AG10803 (cell line): ENCODE measurements at places on chromosomes 7 and 10.

GRCh38 chr7:96685353-96685752 is 24.3 kb downstream of the SEM1 start:
- no peak for DNase-seq

GRCh38 chr7:55084307-55084706 is 65.5 kb downstream of the EGFR start:
- DNase-seq, result no peak

- DNase-seq, result no peak
These were observed 84.7 kb upstream of the TRIL start for GRCh38 chr7:29042824-29043231.

DNA sequence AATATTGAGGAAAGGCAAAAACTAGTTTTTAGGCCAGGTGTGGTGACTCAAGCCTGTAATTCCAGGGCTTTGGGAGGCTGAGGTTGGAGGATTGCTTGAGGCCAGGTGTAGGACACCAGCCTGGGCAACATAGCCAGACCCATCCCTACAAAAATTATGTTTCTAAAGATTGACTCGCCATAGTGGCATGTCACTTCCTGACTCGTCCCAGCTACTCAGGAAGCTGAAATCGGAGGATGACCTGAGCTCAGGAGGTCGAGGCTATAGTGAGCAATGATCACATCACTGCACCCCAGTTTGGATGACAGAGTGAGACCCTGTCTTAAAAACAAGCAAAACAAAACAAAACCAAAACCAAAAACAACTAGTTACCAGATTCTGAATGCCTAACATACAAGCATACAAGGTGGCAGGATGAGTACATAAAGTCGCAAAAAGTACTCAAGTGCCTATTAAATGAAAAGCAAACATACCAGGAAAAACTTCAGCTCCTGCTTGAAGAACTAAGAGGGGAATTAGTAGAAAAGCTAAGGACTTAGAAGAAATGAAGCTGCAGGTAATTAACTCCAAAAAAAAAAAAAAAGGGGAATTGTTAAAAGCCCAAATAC is 14.1 kb downstream of the ZNF398 start:
- no peak for DNase-seq

DNA sequence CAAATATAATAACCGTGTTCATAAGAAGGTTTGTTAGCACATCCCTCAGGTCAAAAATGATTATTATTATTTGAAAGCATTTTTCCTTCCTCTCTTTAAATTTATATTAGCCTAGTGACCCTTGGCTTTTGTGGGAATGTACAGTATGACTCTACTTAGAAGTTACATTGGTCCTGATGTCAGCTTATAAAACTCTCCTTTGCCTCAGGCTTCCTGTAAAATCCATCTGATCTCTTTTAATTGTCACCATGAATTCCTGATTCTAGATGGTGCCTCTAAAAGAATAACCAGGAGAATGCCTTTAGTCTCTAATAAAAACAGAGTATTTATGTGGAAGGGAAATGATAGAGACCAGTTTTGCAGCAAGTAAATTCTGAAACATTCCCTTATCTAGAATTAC is 1134.4 kb downstream of the XPNPEP1 start:
- DNase-seq, result no peak
